ENCODE measurements at places on chromosomes 3 and 15. TPM values are rescaled to one million over a fixed set of nuclear protein-coding genes. Genes with fewer than 3 reads are reported as not detected.

The MYH15 gene
- total RNA-seq: 0.07 TPM

The MAGI1 gene
- total RNA-seq: 21.1 TPM

The KLHL6 gene
- not detected for total RNA-seq

The ECE2 gene
- total RNA-seq: not detected

All from nasal cavity respiratory epithelium epithelial cell of viscerocranial mucosa (primary cell).